SIG-M5 (cell line): ENCODE measurements at places on chromosomes 7 and 10.

GRCh38 chr7:26346611-26347203 is 55.0 kb downstream of the SNX10 start:
- DNase-seq, result no peak

- DNase-seq, result no peak
These were observed 45.1 kb downstream of the TMEM26 start for GRCh38 chr10:61408105-61408504.

GRCh38 chr10:80164596-80164995 is 32.1 kb downstream of the PLAC9 start:
- DNase-seq, result no peak

- DNase-seq, result no peak
These were observed 25.8 kb downstream of the PRTFDC1 start for GRCh38 chr10:24926557-24926956.

DNA sequence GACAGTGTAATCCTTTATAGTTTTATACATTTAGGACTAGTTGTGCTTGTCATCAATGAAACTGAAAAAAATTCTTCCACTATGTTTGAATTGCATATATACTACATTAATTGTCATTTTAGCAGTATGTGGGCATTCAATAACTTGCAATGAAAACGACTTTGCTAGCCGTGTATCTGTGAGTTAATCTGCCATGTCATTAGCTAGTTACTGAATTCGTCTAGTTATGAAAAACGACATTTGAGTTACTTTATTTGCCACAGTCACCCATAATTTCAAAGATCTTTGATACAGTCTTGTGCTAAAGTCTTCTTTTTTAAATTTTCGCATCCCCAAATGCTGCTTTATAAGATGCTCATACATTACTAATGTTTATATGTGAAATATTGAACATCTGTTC is 18.3 kb upstream of the SMC3 start:
- no peak for DNase-seq

DNA sequence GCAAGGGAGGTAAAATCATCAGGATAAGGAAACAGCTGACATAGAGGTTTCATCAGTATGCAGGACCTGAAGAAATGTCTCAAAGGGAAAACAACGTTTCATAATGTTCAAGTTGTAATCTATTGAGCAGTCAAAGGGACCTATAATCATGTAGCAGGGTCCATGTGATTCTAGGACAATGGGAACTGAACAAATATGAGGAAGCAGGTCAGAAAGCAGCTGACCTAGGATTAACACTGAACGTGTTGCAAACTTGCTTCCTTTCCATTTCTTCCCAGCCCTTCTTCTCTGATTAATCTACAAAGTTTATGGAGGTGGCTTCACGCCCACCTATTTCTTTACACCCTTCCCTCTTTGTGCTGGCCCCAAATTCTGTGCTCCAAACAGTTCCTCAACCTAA is 256.9 kb upstream of the AKR1E2 start:
- DNase-seq, result no peak

DNA sequence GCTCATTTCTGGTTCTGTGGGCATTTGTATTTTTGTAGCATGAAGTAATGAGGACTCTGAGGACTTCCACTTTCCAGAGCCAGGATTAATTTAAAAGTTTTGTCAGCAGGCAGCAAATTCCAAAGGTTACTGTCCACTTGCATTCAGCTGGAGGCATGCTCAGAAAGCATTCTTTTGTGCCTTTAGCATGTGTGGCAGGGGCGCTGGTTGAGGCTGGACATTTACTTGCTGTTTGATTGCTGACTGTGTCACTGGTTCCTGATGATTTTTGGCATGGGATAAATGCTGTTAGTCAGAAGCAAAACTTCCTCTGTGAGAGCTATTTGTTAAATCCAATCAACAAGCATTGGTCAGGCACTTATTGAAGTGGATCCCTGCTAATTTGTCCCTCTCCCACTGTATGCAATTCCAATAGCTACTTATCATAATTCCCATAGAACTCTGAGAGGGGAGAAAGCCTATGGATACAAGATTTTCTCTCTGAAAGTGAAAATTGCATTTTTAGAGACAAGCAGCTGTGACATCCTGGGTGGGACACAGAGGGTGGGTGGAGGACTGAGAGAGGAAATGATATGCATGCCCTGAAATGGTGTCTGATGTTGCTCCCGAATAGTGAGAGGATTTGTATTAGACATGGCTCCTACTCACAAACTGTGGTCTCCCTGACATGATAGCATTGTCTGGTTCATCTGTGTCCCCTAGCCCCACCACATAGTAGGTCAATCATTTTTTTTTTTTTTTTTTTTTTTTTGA is 161.2 kb upstream of the WDR11 start:
- DNase-seq, result no peak

DNA sequence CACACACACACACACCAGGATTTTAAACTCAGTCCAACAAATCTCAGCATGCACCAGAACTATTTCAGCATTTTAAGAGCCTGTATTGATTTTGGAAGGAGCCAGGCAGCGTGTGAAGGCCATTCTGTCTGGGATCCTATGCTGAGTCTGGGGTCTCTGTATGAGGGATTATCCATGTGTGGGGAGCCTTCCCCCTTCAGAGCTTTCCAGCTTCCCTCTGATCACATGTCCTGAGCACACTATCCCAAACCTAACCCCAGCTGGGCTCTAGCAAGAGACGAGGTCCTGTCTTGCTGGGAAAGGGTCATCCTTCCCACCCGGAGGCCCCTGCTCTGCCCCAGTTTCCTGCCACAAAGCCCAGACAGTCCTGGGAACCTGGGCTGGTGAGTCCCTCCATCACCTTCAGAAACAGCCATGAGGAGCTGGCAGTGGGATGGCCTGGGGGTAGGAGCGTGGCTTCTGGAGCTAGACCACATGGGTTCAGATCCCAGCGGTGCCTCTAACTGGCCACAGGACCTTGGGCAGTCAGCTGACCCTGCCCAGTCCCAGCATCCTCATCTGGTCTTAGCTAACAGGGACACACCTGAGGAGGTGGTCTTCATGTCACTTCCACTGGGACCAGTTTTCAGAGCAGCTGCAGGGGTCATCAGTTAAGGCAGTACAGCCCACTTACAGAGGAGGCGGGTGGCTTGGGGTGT is 79.6 kb upstream of the RET start:
- DNase-seq, result no peak

DNA sequence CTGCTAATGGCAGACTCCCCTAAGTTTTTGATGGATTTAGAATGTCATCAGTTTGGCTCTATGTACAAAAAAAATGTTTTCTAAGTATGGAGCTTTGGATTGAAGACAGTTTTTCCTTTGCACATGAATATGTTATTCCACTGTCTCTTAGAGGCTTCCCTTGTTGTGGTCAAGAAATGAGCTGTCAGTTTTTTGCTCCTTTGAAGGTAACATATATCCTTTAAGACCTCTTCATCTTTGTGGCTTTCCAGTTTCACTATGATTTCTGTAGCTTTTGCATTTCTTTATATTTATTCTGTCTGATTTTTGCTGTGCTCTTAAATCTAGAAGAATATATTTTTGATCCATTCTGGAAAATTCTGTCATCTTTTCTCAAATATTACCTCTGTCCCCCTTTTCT is 15.8 kb upstream of the ODAD2 start:
- no peak for DNase-seq

DNA sequence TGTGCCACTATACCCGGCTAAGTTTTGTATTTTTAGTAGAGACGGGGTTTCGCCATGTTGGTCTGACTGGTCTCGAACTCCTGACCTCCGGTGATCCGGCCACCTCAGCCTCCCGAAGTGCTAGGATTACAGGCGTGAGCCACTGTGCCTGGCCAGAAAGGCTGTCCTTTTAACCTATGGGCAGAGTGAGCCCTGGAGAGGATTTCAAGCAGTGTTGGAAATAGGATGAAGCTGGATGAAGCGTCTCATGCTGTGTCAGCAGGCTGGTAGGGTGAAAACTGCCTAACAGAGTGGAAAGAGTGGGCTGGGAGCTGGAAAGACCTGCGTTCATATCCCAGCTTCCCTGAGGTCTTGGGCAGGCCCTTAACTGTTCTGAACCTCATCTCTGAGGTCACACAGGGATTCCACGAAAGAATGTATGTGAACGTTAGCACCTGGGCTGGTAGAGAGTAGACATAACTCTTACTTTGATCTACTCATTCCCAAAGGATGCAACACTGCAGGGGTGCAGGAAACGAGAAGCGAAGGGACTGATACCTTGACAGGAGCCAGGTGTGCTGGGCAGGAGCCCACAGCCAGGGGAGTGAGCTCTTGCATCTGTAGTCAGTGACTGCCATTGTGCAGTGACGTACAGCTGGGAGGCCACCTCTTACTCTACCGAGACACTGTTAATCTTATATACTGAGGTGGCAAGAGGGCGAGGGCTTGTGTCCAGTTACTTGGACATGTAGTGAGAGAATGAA is 34.1 kb downstream of the WBP1L start:
- DNase-seq, result no peak

- no peak for DNase-seq
These were observed 16.2 kb downstream of the KIFBP start for GRCh38 chr10:69004821-69005220.

GRCh38 chr7:83856094-83856493 is 207.2 kb upstream of the SEMA3E start:
- DNase-seq, result no peak

DNA sequence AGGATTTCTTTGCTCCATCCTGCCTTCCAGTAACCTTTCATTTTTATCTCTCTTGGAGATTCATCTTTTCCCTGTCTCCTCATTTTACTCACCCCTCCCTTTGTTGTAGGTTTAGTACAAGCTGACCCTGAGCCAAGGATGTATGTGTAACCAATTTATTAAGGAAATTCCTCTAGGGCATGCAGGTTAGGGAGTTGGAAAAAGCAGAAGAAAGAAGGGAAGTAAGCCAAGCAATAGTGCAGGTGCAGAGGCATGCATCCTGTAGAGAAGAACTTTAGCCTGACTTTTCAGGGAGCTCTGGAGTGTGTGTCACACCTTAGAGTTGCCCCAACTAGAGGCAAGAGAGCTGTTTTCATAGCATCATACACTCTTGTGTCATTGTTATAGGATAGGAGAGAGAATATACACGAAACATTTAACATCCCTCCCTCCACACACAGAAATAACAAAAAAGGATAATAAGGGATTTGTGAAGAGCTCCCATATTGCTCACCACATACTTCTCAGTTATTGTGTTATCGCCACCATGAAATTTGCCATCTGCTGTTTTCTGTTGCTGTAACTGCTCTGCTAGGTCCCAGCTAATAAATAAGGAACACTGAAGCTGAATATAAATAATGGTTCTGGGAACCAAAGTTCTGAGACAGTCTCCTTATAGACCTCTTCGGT is 21.8 kb upstream of the SEMA3C start:
- no peak for DNase-seq

DNA sequence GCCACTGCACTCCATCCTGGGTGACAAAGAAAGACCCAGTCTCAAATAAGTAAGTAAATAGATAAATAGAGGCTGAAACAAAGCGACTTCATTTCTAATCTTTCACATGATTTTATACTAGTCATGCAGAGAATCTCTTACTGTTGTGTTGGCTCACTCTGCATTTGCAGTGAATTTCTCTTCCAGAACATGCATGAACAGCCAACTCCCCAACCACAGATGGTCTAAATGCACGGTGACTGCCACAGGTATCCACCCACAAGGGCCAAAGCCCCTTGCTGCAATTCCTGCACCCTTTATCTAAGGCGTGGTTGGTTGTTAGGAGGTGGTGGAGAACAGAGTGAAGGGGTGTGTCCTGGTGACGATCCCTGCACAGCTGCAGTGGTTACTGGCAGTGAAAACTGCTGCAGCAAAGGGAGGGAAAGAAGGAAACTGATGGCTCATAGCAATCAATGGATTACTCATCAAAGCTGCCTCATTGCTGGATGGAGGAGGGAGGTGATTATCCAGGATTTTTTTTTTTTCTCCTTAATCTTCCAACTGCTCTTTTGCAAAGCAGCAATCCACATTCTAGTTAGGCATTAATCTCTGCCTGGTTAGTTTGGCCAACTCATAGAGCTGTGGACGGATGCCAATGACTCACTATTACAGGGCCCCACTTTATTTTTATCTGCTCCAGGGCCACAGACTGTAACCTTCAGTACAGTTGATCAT is 50.6 kb downstream of the PRTFDC1 start:
- no peak for DNase-seq

DNA sequence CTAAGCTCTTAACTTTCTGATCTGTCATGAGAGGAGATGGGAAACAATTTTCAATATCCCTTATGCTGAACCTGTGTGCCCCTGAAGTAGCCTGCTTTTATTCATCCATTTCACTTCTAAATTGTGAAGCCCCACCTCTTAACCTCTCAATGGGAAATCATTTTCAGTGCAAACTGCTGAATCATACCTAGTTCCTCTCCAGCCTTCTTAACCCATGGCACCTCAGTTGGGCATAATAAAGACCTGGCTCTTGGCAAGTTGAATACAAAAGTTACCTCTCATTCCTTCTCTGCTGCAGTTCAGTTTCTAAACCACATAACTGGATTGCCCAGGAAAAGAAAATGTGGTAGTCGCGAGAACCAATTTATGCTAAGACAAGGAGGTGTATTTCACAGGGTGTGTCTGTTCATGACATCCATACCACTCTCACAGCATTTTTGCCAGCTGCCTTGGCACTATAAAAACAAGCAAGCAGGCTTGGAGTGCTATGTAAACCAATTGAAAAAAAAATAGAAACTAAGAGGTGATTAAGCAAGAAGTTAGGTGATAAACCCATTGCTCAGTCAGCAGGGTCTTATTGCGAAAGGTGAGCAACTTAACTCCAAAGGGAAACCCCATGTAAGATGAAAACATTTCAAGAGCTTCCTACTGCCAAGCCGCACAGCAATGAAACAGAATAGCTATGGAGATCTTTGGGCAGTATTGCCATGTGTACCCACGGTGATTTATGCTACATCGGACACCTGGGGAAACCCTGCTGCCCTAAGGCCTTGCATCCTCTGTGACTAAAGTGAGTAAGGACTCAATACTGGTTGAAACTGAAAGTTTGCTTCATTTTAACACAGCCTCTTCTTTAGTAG is 57.0 kb upstream of the DKK1 start:
- no peak for DNase-seq

GRCh38 chr10:51878695-51879094 is 179.3 kb upstream of the CSTF2T start:
- DNase-seq, result no peak

- DNase-seq, result no peak
These were observed 33.1 kb upstream of the TBX20 start for GRCh38 chr7:35286986-35287385.

DNA sequence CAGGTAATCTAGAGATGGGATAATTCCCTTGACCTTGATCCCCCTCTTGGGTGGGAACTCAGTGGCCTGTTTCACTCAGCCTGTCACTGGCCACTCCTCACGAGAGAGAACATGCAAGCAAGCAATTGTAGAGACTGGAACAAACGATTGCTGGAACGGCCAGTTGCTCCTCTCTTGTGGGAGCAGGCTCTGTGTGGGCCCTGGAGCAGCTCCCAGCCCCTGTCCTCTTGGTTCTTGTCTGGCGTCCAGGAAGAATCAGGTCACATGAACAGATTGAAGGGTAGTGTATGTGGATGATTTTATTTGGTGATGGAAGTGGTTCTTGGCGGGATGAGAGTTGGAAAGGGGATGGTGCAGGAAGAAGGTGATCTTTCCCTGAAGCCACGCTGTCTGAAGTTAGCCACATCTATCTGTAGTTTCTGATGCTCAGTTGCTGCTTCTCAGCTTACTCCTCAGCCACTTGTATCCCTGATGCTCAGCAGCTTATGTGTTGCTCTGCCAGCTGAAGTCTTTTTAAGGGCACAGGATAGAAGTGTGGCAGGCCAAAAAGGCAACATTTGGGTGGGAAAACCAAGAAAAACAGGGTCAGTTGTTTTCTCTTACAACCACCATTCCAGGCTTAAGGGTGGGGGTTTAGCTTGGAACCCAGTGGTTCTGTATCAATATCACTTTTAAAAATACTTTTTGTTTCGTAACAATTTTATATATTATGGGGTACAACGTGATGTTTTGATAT is 15.9 kb downstream of the RNF133 start:
- DNase-seq, result no peak

- DNase-seq, result no peak
These were observed 183.5 kb downstream of the POM121L12 start for GRCh38 chr7:53218730-53219504.
